NCI-H526 treated with DMSO at 0.1 percent for 48 hours (cell line): ENCODE measurements at places on chromosomes 3 and 15.

GRCh38 chr3:79421273-79421672 is 346.5 kb downstream of the ROBO1 start:
- DNase-seq, result no peak

DNA sequence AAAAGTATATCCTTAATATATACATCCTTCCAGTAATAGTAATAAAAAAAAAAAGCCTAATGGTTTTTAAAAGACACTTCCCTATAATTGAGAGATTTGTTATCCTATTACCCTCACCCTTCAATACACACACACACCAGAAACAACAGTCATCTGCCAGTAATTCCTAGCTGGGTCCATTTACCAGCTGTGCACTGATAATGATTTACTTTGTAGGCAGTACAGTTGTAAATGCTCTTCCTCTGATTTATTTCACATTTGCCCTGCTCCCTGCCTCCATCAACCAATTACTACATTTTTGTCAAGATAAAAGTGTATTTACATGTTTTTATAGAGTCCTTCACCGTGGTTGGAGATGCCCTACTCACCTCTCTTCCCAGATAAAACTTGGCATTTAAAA is 12.4 kb downstream of the TPM1 start:
- DNase-seq, result peak; percentile 91

DNA sequence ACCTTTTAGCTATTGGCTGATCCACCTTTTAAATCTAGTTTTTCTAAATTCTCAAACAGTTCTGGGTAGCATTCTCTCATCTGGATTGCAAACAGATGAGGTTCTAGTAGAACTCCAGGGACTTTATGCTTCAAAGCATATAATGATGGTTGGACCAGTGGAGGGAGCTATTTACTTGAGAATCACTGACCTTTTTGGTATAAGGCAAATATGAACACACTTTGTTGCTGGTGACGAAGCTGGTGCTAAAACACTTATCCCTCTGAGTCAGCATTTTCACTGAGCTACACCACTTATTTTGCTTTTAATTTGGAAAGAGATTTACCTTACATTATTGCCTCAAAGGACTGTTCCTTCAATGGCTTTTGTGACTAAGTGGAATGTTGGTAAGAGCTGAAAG is 58.6 kb upstream of the SLITRK3 start:
- DNase-seq, result peak; percentile 35

DNA sequence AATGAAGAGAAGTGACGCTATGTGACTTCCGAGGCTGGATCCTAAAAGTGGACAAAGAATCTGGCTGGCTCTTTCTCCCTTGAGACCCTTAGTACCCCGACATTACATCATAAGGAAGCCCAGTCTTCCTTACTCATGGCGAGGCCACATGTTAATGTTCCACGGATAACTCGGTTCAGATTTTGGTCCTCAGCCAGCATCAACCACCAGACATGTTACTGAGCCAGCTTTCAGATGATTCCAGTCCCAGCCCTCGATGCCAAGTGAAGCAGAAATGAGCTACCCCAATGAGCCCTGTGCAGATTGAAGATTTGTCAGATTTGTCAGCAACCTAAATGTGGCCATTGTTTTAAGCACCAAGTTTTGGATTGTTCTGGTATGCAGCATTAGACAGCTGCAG is 46.6 kb downstream of the SLCO2A1 start:
- no peak for DNase-seq

DNA sequence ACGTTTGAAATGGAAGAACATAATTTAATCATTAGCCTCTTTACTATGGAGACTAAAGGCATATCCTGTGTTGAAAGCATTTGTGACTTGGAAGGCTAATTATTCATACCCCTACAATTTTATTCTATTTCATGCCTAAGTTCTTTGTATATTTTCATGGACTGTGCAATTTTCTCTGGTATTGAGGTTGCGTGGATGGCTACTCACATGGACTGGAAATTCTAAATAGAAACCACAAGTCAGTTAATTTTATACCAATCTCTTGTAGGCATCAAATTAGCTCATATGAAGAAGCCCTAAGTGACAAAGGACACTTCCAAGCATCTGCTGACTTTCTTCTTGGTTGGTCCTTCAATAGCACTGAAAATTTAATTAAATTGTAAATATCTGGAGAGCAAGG is 1353.5 kb downstream of the ROBO1 start:
- DNase-seq, result no peak

DNA sequence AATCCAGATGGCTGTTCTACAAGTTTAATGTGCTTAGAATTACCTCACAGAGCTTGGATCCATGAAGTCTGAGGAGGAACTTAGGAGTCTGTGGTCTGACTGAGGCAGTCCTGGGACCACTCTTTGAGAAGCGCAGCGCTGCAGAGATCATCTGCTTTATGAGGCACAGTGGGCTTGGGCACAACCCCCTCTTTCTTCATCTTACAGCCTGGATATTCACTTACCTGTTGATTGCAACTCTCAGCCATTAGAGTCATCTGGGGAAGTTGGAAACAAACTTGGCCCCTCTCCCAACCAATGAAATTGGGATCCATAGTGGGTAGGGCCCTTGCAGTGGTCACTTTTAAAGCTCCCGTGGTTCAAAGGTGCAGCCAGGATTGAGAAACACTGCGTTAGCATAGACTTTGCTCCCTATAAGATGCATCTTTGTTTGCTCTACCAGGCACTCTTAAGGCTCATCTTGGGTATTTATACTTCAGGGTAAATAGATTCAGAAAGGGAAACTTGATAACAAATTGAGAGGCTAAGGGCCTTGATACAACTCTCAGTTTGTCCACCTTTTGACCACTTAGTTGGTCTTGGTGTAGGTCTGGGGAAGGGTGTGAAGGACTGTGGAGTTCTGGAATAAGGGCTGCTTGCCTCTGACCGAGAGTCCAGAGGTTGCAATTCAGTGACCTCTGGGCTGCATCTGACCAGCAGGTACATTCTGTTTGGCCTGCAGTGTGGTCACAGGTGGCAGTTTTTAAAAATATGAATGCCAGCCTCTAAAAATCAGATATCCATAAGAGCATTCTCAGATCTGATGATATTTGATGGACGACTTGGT is 22.8 kb downstream of the FEM1B start:
- no peak for DNase-seq

DNA sequence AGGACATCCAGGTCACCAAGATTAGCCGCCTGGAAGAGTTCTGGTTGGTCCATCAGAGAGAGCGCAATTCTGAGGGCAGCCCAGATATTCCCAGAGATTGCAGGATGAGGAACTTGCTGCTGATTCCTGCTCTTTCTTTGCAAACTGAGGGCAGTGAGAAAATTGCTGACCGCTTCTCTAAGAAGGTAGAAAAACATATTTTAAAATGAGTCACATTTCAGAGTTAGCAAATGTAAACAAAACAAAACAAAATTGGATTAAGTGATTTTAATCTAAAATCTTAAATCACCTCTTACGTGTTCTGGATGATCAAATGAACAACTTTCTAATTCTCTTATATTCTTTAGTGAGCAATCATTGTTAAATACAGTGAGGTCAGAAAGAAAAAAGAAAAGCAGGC is 149.0 kb downstream of the USP13 start:
- no peak for DNase-seq

DNA sequence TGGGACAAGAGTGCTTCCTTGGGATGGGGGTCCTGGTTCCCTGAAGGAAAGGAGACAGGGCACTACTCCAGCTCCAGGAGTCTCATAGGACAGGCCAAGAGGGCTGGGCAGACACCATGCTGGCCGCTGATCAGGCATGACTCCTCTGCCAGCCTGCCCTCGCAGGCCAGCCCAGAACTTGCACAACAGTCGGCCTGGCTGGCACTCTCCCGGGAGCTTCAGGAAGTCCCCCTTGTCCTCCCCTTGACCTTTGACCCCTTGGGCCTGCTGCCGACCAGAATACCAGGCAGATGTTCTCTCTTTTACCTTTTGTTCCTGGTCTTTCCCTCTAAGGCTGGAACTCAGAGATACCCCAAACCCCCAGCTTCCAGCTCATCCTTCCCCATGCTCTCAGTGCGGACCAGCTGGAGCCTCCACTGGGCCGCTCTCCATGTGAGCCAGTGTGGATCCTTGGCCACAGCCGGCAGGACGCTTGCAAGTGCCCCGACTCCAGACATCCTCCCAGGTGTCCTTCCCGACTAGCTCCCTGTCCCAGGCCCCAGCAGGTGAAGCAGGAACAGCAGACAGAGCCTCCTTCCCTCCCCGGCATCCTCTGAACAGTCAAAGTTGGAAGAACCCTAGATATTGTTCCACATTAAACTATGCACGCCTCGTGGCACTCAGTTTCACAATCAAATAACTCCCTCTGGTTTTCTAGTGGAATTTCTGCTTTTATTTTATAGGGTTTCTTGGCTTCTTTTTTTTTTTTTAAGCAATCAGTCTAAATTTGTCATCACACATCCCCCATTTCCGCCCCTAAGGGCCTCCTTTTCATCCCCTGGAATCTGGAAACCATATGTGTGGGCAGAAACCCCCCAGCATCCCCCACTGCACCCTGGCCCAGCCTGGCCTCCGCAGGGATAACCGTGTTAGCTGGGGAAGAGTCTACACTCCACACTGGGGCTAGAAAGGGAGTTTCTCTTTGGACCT is 15.7 kb downstream of the VPS18 start:
- no peak for DNase-seq
